ENCODE measurements at places on chromosomes 4 and X.
A peak's percentile ranks its signal among the peaks of the same experiment; 100 is the strongest.

DNA sequence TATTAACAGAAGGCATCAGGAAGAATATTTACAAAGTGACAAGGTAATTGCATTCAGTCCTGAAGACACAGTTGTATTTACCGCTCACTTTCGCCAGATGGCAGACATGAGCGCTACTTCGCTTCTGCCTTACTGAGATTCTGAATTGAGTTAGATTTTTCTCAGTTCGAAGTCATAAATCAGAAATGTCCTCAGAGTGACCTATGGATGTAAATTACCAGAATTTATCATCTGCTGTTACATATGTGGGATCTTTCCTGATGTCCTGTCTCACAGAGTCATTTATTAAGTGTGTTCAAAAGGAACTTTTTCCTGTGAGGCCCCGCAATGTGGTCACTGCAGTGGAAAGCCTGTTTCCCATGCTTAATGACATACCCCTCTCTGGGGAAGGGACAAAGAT is 97.3 kb upstream of the DCLK2 start:
- peak; percentile 8 for DNase-seq

GRCh38 chr4:14906805-14907204 is 95.5 kb upstream of the CPEB2 start:
- DNase-seq, result no peak

DNA sequence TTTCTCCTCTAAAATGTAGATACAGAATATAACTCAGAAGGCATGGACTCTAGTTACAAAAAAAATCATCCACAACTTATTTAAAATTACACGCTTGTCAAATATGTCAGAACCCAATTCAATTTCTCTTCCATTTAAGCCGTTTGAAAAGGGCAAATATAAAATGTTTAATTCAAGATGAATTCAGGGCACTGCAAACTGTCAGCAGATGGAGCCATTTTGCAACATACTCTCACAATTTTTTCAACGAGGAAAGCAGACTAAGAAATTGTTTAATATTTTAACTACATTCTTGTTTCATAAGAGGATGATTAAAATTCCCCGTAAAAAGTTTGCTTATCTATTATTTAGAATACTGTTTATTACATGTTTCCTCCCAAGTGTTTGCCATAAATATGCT is 321.3 kb upstream of the CPXCR1 start:
- DNase-seq, result peak; percentile 1

- DNase-seq, result no peak
Measured at GRCh38 chr4:86185659-86186058, 174.2 kb downstream of the MAPK10 start.

GRCh38 chr4:130359542-130359941 is 1263.6 kb downstream of the C4orf33 start:
- DNase-seq, result no peak

GRCh38 chr4:149280806-149281205 is 534.8 kb downstream of the IQCM start:
- DNase-seq, result no peak

GRCh38 chr4:25928379-25929297 is 14.6 kb downstream of the SMIM20 start:
- peak; percentile 33 for DNase-seq

DNA sequence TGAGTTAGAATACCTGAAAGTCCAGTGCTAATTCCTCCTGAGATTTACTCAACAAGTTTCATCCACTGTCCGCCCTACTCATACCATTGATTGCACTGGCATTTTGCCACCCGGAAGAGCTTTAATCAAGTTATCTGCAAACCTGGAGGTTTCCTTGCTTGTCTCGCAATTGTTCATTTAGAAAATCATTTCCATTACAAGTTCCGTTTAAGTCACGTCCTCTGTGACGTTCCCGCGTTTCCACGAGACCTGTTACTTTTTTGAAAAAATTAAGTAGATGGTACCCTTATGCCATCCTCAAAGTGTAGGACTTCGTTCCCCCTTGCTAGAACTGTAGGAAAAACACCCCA is 761 bp upstream of the FRYL start:
- DNase-seq, result no peak

DNA sequence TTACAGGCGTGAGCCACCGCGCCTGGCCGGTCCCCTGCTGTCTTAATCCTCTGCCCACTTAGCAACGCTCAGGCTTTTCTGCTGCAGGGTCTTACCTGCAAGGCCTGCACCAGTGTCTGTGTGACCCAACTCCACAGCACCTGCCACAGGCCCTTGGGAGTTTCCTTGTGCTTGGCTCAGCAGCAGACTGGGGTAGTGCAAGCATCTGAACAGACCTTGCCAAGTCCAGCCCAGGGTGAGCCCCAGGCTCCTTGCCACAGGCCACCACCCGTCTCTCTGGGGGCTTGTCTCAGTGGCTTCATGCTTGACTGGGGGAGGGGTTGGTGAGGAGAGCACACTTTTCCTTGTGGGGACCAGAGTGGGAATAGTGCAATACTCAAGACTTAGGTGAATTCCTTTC is 87.0 kb downstream of the FAM193A start:
- DNase-seq, result no peak

DNA sequence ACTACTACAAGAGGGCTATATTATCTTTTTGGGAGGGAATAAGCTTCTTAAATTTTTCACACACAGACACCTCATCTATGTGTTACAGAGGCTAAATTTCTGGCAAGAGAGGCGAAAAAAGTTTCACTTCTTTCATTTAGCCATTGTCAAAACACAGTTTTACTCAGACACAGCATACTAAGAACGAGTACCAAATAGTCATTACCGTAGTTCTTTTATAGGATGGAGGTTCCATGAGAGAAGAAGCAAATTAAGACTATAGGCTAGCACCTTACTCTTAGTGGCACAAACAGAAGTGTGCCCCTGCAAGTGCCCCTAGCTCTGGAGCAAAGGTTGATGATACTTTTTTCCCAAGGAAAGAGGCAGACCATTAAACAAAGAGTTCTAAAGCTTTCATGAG is 26.2 kb downstream of the UGT2B7 start:
- DNase-seq, result no peak

- no peak for DNase-seq
Measured at GRCh38 chr4:183409934-183410333, 34.5 kb upstream of the CDKN2AIP start.

GRCh38 chrX:13257223-13258051 is 62.4 kb downstream of the ATXN3L start:
- no peak for DNase-seq

DNA sequence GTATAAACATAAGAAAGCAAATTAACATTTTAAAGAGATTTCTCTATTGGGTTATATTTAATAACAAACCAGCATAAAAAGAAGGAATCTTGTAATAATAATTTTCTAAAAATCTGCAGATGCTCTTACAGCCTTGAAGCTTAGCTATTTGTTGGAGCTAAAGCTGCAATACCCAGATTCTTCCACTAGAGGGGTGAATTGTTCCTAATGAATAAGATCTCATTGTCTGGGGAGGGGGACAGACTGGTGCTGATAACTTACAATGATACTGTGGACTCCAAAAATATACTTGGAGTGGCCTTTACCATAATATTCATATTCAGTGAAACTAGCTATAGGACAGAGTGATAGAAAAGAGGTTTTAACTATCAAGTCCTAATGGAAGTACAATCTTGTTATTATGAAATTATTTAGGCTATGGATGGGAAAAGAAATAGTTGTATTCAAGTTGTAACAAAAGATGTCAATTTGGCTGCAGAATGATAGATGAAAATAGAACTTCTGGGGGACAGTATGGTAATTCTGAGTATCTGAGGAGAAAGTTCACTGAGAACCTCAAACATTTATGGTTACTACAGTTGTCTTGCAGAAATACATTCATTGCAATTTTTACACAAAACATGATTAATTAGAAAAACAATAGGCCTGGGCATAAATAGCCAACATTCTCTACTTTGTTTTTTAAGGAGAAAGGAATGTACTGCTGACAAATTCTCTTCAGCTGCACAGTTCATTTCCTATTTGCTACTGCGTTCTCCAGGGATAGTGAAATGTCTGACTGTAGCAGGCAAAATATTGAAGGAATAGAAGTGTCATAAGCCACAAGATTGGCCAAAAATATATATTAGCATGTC is 443.3 kb downstream of the GBA3 start:
- peak; percentile 47 for DNase-seq

- no peak for DNase-seq
Measured at GRCh38 chrX:155997436-155997835, at the start of gene IL9R. Gene IL9R (plus strand): TSS chrX:155997696. CDS start chrX:155997760, 64 bp downstream.

- no peak for DNase-seq
Measured at GRCh38 chrX:154381271-154381670, 2.2 kb downstream of the EMD start.

DNA sequence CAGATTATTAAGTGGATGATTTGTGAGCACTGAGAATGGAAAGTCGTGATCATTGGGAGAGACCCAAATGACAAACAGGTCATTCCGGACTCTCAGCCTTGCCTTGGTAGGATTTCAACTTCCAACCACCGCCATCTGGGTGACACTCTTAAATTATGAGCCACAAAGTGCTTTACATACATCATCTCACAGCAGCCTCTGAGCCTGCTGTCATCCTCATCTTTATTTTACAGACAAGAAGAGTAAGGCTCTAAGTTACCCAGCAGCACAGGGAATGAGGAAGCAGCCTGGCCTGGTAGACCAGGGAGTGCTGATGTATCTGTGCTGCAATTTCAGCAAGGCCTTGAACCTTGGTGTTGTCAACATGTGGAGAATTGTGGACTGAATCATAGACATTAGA is 105.8 kb upstream of the TRIM2 start:
- no peak for DNase-seq

GRCh38 chr4:115648786-115649185 is 535.4 kb upstream of the NDST4 start:
- DNase-seq, result no peak

All from NCI-H1105 (cell line).